ENCODE measurements at places on chromosomes 1 and 21.

- DNase-seq, result no peak
Measured at GRCh38 chr1:91836331-91837040, 49.5 kb downstream of the TGFBR3 start.

DNA sequence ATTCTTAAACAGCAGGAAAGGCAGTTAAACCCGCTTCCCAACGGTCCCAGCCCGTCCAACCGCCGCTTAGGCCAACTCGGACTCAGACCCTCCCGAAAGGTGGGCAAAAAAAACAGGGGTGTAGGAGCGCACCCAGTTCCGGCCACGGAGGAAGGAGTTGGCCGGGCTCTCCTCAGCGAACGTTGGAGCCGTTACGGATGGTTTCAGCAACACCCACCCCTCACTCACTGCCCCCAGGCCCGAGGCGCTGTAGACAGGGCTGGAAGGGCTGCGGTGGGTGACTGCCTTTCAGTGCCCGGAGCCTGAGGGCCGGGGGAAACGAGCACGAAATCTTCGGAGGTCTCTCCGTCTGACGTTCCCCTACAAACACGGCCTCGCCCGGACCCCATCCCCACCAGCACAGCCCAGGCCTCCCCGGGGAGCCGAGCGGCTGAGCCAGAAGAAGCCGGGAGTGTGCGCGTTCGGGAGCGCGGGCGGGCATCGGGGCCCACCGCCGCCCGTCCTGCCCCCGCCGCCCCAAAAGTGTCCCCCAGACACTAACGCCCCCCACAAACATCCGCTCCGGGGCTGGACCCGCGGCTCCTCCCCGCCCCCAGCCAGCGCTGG, 1.3 kb downstream of the KDM5B start:
- DNase-seq, result no peak

DNA sequence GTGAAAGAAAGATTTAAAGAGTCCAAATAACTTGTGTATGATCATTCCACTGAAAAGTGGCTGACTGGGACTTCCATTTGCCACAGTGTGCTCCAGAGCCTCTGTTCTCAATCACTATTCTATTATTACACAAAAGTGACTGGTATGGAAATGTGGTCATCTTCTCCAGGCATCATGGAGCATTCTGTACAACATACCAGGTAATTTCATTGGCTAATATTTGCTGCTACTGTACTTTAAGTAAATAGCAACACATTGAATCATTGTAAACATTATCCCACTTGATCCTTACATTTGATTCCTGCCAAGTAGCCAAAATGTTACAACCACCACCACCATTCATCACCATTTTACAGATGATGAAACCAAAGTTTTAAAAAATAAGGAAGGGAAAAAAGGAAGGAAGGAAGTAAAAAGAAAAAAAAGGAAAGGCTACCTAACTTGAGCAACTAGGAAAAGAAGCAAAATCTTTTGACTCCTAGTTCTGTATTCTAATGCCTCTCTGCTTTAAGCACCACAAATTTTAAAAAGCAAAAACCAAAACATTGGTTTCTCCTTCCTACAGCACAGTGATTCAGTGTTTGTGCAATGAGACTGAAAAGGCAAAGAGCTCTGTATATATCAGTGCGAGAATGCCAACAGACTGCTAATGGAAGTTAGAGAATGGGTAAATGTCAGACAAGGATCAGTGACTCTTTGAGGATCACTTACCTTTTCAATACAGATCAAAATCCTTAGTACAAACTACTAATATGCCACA, 361.4 kb upstream of the PTBP2 start:
- DNase-seq, result no peak

GRCh38 chr1:96096613-96097321, 624.8 kb upstream of the PTBP2 start:
- no peak for DNase-seq

- DNase-seq, result no peak
Measured at GRCh38 chr1:192546596-192547190, 28.9 kb upstream of the RGS1 start.

DNA sequence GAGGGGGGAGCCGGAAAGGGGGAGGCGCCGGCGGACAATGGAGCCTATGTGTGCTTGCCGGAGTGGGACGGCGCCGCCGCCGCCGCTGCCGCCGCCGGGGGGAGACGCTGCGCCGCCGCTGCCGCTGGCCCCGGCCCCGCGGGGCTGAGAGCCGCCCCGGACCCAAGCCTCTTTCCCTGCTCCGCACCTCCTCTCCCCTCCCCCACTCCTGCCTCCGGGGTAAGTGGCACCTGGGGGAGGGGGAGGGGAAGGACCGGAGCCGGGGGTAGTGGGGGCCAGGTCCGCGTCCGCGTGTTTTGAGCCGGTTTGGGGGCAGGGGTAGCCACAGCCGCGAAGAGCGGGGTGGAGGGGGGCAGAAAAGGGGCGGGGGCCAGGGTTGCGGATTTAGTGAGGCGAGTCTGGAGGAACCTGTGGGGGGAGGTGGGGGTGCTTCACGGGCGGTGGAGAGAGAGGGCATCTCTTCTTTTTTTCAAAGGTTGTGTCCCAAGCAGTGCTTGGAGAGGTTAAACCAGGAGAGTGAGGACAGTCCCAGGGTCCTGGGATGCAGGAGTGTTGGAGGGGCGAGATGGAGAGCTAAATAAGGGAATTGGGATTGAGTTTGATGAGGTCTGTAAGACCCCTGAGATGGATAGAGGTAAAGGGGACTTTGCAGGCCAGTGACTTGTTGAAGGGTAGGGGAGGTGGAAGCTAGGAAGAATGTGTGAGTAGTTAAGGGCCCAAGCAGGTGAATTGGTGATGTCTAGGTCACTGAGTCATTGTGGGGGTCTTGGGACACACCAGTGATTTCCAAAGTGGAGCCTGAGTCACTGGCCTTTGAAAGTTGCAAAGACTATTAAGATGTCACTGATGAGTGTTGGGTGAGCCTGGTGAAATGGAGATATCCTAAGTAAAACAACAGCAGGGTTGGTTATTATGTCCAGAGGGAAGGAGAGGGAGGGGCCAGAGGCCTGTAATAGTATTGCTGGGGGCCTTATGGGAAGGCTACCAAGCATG, 59.1 kb downstream of the BCL9 start:
- DNase-seq, result no peak

Data from stimulated activated CD4-positive, alpha-beta T cell treated with anti-CD3 and anti-CD28 coated beads, Interleukin-1b, Interleukin-23, amount 100 ng/mL, for 4 hours (primary cell).